ENCODE measurements at places on chromosomes 13 and 19.

DNA sequence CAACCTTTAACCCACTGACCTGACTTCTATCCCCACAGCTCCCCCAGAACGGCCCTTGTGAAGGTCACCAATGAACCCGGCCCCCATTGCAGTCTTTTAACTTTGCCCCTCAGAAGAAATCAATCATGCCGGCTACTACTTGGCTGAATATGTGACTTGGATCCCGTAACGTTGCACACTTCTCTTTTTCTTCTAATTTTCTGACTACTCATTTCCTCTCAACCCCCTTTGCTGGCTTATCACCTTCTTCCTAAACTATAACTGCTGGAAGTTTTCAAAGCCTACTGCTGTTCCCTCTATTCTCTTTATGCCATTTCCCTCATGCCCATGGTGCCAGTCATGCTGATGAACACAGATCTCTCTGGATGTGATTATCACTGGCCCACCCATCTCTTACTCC is 367.6 kb downstream of the DNAJC15 start:
- DNase-seq: no peak

DNA sequence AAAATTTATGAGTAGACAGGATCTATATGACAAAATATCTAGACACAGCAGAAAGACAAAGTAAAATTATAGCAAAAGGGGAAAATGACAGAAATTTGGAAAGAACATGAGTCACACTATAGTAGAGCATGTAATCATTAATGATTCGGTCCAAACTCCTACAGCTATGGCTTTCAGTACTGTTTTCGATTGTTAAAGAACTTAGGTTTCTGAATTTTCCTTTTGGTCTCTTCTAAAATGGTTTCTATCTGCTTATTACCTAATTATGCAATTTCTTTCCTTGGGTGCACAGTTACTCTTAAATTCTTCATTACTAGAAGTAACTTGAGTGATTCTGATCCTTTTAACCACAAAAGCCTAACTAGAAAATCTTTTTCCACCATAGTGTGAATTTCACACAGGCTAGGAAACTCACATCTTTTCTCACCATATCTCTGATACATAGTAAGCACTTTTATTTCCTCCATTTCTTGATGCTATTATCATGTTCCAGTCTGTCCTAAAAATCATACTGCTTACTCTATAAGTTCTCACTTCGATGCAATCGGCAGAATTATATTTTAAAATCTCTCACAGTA is 1101.4 kb downstream of the PCDH9 start:
- no peak for DNase-seq

DNA sequence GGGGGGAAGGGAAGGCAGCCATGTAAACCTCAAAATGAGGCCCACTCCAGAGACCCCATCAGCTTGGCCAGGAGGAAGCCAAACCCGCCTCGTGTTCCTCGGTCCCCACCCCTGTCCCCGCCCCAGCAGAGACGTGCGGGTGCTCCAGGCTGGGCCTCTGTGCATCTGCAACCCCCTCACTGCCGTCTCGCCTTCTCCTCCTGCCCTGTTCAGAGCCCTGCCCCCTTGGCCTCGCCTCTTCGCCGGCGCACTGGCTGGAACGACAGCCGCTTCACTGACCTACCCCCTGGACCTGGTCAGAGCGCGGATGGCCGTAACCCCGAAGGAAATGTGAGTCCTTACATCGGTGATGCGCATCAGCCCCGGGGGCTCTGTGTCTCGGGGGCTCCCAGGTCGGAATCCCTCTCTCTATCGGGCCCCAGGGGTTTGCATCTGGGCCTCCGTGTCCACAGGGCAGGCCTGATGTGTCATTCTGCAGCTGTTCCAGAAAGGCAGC is 32.2 kb downstream of the TMEM161A start:
- peak; percentile 69 for DNase-seq

DNA sequence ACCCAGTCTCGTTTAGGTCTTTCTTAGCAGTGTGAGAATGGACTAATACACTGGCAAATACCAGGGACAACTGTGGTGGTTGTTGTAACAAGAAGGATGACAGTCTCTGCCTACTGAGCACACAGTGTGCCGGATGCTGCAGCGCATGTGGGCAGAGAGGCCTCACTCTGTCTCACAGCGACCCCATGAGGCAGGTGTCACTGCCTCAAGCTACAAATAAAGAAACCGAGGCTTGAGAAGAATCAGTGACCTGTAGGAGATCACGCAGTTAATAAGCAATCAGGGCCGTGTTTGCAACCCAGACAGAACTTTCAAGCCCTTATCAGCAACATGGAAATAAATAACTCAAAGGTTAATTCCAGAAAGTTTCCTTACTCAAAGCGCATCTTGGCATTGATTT is 40.5 kb upstream of the GAS6 start:
- DNase-seq: peak; percentile 75

DNA sequence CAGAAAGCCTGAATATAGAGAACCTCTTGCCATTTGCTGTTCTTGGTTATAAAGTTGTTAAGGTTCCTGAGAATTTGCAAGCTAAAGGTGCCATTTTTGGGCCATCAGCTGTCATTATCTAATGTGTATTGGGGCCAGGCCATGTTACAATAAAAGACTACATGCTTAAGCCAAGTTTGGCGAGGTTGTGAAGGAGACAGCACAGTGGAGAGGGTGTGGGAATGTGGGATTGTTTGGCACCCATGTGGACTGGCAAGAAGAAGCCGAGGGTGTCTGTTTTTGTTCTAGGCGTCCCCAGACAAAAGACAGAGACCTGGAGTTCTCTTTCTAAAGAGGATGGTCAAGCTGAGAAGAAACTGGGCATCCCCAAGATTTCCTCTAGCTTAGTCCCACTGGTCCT is 64.7 kb downstream of the ZNF44 start:
- no peak for DNase-seq

GRCh38 chr19:7272856-7273578 is 21.2 kb downstream of the INSR start:
- DNase-seq: no peak

DNA sequence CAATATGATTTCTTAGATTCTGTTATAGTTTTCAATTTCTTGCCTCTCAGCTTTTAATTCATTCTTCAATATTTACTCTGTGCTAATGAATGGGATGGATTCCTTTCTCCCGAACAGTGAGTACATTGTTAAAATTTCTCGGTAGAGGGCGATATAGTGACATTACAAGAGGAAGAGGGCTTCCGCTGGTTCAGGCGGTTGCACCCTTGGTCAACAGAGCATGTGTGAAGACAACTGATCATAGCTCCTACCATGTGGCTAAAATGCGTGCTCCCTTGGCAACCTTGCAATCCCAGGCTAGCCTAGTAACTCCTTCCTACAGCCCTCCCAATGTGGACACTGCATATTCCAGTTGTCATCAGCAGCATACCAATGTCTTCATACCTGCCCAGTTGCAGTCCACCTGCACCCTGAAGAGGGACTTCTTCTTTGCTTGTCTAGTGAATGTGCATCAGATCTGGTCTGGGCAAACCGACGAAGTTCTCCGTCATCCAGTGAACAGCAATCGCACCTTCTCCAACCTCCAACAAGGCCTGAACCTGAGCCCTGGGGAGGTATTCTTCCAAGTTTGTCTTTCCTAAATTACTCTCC is 653.0 kb upstream of the GPC6 start:
- DNase-seq: peak; percentile 76

DNA sequence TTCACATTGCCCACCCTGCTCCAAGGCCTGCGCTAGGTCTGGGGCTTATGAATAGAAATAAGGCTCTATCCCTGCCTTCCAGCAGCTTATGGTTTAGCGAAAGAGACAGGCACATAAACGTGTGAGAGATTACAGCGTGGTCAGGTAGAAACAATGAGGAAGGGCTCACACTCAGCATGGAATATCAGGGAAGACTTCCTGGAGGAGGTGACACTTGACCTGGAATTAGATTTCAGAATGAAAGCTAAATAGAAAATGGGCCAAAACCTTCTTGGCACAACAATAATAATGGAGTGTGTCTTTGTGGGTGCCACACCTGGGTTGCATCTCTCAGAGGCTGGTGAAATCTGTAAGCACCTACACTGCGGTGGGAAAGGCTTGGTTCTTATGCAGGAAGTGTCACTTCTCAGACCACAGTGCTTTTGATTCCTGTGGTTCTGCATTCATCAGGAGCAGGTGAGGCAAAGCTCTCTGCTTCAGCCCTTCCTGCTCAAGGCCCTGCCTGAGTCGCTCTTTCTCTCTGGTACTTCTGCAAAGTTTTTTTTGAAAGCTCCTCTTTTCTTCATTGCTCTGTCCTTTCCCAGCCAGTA is 430.3 kb downstream of the ZNF536 start:
- no peak for DNase-seq

GRCh38 chr19:18506101-18506930 is 15.6 kb downstream of the ELL start:
- DNase-seq: no peak

- no peak for DNase-seq
Observed at GRCh38 chr13:67138970-67139369, 91.2 kb downstream of the PCDH9 start.

DNA sequence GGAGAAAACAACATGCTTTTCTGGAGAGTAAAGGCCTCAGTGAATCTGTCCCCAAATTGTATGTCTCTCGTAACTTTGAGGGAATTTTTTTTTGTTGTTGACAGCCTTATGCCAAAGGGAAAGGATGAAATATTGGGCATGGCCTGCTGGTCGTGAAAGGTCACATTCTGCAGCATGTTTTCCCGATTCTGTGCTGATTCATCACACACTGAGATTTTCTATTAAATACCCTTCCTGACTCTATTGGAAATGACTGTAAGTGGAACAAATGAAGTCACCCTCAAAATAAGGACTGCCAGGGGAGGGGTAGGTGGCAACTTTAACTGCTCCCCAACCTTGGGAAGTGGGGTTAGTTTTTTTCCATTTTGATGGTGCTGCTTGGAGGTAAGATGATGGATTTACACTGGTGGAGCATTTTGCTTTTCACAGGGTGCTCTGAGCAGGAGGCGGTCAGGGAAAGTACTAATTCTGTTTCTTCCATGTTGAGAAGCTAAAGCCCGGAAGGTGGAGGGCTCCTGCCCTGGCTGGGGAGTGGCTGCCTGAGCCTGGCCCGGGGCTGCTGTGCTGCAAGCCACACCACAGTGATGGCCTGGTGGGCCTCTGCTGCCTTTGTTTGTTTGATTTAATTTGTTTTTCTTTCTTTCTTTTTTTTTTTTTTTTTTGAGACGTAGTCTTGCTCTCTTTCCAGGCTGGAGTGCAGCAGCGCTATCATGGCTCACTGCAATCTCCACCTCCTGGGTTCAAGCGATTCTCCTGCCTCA is 116.8 kb upstream of the SPATA13 start:
- DNase-seq: no peak

DNA sequence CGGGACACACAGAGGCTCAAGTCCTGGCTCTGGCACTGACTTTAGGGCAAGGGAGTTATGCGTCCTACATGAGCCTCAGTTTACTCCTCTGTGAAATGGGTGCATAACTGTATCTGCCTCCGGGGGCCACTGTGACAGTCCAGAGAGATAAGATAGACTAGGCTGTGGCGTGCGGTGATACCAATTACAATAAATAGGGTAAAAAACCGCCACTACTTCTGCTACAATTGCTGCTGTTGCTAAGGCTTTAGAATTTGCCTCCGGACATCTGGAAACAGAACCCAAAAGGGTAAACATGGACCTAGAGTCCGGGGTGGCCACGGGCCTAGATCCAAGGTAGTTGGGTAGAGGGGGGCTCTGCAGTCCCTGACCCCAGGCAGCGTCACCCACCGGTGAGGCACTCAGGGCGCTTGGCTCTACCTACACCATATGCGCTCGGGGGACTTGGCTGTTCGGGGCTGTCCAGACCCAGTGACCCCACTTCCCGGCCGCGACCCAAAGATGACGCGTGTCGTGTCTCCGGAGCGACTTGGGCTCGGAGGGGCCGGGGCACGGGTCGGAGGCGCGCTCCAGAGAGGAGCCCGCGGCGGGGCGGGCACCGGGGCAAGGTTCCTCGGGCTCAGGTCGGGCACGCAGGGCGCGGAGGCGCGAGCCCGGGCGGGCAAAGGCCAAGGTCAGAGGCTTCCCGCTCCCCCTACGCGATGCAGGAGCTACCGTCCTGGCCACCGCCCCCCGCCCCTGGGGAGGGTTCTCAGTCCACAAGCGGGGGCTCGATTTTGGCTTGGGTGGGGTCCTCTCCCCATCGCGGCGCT is 1.1 kb downstream of the INSR start:
- peak; percentile 36 for DNase-seq

DNA sequence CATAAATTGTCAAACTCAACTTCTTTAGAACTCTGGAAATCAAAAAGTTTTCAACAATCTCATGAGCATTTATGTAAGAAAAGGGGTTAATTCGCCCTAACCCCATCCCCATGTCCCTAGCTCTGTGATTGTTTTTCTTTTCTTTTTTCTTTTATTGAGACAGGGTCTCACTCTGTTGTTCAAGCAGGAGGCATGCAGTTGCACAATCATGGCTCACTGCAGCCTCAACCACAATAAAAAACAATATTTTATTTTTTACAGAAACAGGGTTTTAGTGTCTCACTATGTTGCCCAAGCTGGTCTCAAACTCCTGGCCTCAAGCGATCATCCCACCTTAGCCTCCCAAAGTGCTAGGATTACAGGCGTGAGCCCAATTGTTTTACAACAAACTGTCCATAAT is 16.7 kb downstream of the VWA8 start:
- no peak for DNase-seq

DNA sequence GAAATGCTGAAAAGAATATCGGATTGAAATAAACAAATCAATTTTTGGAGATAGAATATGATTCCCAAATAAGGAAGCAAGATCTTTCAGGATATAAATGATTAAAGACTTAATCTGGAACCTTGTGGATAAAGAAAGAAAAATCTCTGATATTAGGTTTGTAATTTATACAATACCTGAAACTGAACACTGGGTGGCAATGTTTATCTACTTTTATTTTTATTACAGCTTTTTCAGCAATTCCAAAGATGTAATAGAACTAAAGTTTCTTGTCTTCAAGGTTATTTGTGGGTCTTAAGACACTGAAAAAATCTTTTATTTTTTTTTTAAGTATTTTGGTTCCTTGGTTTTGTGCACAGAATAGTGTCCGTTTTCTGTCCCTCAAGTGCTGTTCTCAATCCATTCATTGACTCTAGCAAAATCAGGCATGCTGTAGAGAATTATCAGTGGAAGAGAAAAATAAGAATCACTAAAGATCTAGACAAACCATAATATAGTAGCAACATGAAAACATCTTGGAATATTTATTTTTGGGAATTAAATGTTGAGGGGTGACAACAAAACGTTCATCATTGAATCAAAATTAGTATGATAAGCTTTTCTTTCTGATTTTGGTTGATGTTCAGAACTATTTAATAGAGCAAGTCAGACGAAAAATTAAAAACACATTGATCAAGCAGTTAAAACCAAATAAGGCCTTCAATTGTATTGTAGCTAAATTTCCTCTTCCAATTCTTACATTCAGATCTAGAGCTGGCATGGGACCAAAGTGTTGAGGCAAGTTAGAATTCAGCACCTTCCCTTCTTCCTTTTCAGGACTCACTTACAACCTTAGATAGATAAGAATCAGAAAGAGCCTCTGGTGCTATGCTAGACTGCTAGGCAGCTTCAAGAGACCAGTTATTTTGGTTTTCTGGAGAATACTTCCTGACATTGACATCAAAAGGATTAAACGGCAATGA is 704.4 kb upstream of the PCDH20 start:
- DNase-seq: peak; percentile 15
